Right atrium auricular region (tissue), 2 donors: ENCODE measurements at places on chromosomes 4 and X.

DNA sequence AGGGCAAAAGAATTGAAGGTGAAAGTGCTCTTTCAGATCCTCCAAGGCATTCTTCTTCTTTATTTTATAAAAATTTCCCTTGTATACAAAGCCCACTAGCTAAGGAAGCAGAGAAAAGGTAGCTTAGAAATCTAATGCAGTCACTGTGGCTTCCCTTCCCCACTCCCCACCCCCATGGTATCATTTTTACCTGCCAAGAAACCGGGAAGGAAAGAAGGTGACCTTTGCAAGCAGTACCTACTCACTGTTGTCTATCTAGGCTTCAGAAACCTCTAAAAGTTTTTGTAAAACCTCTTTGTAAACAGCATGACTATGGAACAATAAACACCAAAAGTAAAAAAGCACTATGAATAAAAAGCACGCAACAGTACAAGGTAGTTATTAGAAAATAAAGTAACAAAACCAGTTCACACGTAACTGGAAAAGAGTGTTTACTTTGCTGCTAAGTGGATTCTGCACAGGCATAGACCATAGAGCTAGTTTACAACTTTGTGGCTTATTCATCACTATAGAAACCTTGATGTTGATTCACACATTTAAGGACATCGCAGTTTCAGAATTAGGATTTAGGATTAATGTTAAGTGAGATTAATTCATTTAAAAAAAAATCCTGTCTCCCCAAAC is 109.6 kb upstream of the FTHL17 start:
- H3K27ac ChIP-seq, result no peak overlapping the region
- no peak for DNase-seq
- H3K27me3 ChIP-seq, result no peaks in the 10 kb centered on the region
- no peaks in the 10 kb centered on the region for H3K4me1 ChIP-seq
- H3K36me3 ChIP-seq, result no peaks in the 10 kb centered on the region

GRCh38 chr4:35151816-35152572 is 1092.3 kb downstream of the ARAP2 start:
- H3K27ac ChIP-seq, result no peak overlapping the region
- H3K27me3 ChIP-seq, result no peaks in the 10 kb centered on the region
- no peak overlapping the region for H3K4me3 ChIP-seq
- H3K4me1 ChIP-seq, result no peaks in the 10 kb centered on the region

GRCh38 chr4:152535360-152535902 is 461 bp downstream of the FBXW7 start:
- H3K27me3 ChIP-seq, result no peaks in the 10 kb centered on the region
- peak overlapping the region; percentile 99 for H3K4me3 ChIP-seq
- H3K27ac ChIP-seq, result peak overlapping the region; percentile 93
- DNase-seq, result no peak

DNA sequence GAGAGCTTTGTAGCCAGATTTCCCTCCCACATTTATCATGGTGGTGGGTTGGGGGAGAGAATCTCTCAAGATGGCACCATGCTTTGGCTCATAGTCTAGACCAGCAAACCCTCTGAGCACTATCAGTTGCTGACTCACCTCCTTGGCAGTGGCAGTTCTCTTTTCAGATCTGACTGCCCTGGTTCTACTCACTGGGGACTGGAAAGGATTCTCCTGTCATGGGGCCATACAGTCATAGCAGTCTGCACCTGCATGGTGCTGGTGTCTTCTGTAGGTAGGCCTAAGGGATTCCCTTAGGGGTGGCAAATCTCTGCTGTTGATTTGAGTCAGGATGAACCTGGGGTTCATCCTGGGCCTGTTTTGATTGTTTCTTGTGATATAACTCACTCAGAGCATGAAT is 2.6 kb downstream of the TEX13B start:
- H3K4me1 ChIP-seq, result no peaks in the 10 kb centered on the region
- H3K36me3 ChIP-seq, result no peaks in the 10 kb centered on the region

DNA sequence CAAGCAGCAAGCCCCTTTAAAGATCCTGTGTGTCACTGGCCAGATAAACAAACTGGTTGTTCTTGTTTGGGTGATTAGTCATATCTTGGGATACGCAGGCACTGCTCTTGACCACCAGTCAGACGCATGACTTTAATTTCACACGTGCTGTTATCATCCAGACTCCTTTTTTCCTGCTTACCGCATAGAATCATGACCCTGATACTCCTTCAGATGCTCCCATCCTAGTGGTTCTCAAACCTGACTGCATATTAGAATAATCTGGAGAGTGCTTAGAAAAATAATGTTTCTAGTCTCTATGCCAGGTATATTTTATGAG is 78.8 kb downstream of the CLDN22 start:
- H3K4me1 ChIP-seq, result peaks cover 21% of the 10 kb centered on the region
- H3K27me3 ChIP-seq, result no peaks in the 10 kb centered on the region
- H3K27ac ChIP-seq, result peak overlapping the region; percentile 34
- DNase-seq, result no peak
- H3K4me3 ChIP-seq, result no peak overlapping the region

DNA sequence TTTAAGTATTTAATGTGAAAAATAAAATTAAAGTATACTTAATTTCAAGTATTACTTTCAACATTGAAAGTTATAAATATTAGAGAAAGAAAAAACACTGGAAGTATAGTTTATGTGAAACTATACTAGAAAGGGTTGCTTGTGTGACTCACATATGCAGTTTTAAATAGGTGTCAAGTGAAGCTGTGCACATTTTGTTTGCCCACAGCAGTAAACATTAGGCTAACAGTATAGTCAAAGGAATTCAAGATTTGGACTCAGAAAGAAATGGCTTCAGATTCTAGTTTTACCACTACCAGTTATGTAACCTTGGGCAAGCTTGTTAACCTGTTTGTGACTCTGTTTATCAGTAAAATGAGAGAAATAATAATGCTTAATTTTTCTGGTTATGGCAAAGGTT is 148.2 kb downstream of the FAM47B start:
- no peaks in the 10 kb centered on the region for H3K36me3 ChIP-seq
- no peaks in the 10 kb centered on the region for H3K4me1 ChIP-seq
- DNase-seq, result no peak

GRCh38 chr4:17670423-17670822 is 56.0 kb downstream of the MED28 start:
- DNase-seq, result no peak
- no peaks in the 10 kb centered on the region for H3K36me3 ChIP-seq
- H3K27me3 ChIP-seq, result no peaks in the 10 kb centered on the region
- no peak overlapping the region for H3K4me3 ChIP-seq
- no peak overlapping the region for H3K27ac ChIP-seq
